Globus pallidus (tissue), 1 donor: ENCODE measurements at places on chromosomes 7 and 10.

DNA sequence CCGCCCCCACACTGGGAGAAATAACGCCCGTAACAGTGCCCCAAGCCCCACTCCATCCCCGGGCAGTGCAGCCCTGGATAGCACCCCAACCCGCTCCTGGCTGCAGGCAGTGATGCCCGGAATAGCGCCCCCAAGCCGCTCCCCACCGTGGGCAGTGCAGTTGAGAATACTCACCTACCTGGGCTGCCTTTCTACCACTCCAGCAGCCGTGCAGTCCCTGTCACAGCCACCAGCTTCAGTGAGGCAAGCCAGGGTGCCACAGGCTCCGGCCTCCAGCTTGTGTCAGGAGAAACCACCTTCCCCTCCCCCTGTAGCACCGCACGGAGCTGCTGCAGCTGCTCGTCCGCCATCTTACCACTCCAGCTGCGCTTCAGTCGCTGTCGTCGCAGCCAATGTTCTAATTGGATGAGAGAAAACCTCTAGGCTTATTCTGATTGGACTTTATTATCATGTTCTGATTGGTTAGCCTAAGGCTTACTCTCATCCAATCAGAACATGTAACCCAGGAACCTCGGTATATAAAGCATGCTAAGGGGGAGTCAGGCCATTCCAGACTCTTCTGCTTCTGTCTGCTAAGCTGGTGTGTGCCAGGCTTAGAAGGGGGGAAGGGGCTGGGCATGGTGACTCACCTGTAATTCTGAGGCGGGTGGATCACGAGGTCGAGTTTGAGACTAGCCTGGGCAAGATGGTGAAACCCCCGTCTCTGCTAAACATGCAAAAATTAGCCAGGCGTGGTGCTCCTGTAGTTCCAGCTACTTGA is 53.2 kb upstream of the ZNF33B start:
- DNase-seq: no peak

GRCh38 chr10:120768227-120768626 is 82.9 kb upstream of the WDR11 start:
- DNase-seq: no peak

GRCh38 chr7:12722136-12722535 is 34.7 kb downstream of the ARL4A start:
- DNase-seq: no peak

DNA sequence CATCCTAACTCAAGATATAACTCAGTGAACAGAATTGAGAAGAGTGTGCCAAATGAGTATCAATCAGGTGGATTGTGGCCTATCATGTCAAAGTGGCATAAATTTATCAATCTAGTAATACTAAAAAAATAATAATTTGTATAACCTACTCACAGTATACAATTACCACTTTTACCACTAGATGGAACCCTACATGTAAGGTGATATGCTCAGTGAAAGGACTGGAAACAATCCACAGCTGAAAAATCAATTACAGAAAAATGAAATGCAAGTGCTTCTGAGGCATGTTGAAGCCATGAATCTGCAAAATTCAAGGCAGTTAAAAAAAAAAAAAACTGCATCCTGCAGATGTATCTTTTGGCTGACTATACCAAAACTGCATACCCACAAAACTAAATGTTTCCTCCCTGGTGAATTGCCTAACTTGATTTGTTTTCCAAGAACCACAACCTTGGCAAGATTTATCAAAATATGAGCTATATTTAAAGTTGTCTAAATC is 13.9 kb downstream of the ARHGAP19 start:
- peak; percentile 60 for DNase-seq

- no peak for DNase-seq
Observed at GRCh38 chr10:17805921-17806577, 3.1 kb upstream of the MRC1 start.

GRCh38 chr7:42283553-42283952 is 46.5 kb upstream of the GLI3 start:
- no peak for DNase-seq

GRCh38 chr10:2011106-2011716 is 273.9 kb upstream of the ADARB2 start:
- no peak for DNase-seq

GRCh38 chr10:103510046-103510685 is 16.7 kb downstream of the NEURL1 start:
- no peak for DNase-seq

DNA sequence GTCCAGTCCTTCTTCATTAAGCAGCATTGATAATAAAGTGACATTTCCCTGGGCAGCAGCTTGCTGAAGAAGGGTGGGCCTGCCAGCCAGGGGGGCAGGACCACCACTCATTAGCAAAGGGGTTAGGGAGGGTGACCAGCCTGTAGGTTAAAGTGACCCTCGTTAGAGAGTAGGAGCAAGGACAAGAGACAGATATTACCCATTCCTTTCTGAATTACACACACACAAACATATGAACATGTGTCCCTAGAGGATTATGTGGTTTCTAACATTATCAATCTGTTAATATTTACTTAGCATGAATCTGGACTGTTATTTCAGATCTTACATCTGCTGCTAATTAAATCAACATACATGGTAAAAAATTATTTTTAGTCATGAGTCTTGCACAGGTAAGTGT is 88.9 kb downstream of the CTTNBP2 start:
- no peak for DNase-seq

DNA sequence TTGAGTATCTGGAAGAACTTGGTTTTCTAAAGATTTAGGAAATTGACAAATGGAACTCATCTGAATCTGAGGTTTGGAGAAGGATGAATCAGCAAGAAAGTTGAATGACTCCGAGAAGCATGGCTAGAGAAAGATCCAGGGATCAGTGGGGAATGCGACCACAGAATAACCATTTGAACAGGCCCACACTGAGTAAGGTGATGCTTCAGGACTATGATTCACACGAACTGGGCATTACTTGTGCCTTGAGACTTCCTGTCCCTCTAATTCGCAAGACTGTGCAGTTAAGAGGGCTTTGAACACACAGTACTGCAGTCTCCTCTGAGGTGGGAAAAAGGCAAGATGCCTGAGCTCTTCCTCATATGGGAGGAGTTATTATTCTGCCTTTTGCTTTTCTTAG is 395.5 kb upstream of the POM121L12 start:
- no peak for DNase-seq

- DNase-seq: no peak
Observed at GRCh38 chr7:106100863-106101629, 11.1 kb downstream of the SYPL1 start.

GRCh38 chr7:98474558-98474957 is 73.7 kb upstream of the BAIAP2L1 start:
- no peak for DNase-seq

- no peak for DNase-seq
Observed at GRCh38 chr7:7157177-7157886, 25.0 kb upstream of the C1GALT1 start.

GRCh38 chr7:39666562-39666961 is 43.2 kb downstream of the RALA start:
- DNase-seq: no peak

- DNase-seq: no peak
Observed at GRCh38 chr10:7317786-7318446, 92.9 kb downstream of the SFMBT2 start.

DNA sequence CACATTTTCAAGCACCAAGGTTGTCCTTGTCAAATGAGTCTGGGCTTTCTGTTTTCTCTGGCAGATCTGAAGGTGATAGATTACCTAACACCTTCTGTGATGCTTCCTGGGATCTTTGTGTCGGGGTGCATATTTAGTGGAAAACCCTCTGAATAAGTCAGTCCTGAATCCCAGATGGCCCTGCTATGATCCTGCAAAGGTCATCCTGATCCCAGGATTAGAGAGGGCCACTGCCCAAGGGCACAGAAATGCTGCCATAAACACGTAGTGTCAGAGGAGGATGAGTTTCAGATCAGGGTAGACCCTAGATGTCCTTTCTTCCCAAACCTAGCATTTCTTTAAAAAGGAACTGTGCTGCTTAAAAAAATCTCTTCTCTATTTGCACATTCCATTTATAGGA is 19.0 kb downstream of the AGR2 start:
- no peak for DNase-seq

DNA sequence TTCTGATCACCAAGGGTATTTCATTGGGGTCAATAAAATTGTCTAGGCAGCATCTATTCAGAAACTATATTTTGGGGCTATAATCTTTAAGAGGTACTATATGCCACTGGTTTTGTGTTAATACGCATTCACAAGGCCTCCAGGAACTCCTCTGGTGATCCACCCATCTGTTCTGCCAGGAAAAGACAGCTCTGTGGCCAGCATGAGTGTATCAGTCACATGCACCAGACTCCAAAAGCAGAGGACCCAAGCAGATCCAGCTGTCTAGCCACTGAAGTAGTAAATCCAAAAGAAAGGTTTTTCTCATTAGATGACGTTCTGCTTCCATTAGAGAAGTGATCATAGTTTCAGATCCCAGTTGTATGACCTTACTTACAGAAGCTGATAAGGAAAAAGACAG is 199.6 kb upstream of the CELF2 start:
- no peak for DNase-seq

DNA sequence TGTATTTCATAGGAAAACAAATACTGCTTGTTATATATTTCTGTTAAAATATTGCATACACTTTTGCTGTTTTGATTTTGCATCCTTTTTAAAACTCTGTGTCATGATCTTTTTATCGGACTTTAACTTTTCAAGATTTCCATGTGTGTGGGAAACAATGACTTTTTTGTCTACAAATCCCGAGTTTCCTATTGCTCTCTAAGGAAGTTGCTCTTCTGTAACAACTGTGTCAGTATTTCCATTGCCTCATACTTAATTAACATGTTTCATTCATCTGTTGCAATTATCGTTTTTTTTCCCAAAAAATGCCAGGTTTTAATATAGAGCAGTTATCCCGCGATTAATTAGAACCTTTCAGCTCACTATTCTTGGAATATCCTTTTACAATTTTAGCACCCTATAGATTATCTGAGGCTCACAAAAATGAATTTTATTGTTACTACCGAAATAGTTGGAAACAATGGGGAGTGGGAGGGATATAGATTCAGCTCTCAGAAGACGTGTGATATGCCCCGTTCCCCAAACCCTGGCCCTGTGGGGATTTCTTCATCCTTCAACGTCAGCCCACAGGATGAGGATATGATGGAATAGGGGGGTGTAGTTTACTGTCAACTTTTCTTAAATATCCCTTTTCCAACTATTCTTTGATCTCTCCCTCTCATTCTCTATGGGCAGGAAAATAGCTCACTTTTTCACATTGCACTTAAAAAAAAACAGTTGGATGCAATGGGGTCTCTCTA is 297.6 kb upstream of the IGFBP3 start:
- no peak for DNase-seq

- DNase-seq: no peak
Observed at GRCh38 chr10:17758200-17758599, 6.2 kb downstream of the TMEM236 start.

DNA sequence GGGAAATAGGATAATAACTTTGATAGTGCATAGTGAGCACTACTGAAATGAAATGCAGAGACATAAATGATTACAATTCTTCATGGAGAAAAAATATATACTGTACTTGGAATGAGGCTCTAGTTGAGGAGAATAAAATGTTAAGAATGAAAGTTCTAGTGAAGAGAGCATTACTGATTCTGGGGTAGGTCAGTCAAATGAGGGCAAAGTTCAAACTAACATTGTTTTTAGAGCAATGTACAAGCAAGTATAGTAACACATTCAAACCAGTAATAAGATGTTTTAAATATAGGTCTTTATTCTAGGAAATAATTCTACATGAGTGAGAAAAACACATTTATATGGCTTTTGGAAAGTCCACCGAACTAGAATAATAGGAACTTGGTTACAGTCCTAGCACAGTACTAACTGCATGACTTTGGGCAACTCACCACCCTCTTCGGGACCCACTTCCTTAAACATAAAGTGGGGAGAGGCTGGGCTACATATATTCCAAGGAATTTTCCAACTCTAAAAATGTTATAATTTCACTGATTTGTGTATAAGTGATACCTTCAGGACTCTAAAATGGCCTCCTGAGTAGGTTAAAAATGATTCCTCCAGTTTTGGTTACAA is 86.4 kb downstream of the CDK6 start:
- no peak for DNase-seq

DNA sequence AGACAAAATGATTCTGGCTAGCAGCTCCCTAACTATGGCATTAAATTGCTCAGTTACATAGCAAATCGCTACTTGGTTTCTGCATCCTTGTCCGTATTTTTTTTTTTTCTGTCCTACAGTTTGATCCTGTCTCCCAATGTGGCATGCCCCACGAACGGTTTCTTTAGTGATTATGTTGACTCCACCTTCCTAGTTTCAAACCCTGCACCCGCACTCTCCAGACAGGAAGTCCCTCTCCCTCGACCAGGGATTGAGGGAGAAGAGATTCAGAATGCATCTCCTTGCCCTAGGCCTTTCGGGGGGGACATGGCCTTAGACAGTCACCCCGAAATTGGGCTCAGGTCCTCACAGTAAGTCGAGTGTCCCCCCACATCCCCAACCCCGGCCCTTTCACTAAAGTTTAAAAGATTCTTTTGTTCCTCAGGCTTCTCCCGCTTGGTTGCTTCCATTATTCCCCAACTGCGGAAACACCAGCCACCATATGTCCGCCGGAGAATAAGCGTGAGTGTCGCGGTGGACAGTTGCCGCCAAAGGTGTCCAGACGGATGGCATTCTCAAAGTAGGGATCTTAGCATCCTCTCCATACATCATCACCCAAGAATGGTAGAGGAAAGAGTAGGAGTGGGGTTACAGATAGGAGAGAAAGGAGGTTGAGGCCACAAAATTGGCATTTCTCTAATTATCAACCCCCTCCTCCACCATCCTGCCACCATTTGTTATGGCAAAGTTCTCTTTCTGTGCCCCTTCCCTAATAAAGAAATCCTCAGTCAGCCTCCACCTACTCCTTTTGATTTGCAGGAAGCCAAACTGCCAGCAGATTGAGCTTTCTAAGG is 7.3 kb downstream of the EVX1 start:
- no peak for DNase-seq

- no peak for DNase-seq
Observed at GRCh38 chr7:109964780-109965179, 1126.1 kb upstream of the LRRN3 start.

GRCh38 chr7:90222390-90222789 is 10.8 kb downstream of the STEAP2 start:
- no peak for DNase-seq

GRCh38 chr7:22675917-22676343 is 51.1 kb upstream of the IL6 start:
- DNase-seq: no peak

DNA sequence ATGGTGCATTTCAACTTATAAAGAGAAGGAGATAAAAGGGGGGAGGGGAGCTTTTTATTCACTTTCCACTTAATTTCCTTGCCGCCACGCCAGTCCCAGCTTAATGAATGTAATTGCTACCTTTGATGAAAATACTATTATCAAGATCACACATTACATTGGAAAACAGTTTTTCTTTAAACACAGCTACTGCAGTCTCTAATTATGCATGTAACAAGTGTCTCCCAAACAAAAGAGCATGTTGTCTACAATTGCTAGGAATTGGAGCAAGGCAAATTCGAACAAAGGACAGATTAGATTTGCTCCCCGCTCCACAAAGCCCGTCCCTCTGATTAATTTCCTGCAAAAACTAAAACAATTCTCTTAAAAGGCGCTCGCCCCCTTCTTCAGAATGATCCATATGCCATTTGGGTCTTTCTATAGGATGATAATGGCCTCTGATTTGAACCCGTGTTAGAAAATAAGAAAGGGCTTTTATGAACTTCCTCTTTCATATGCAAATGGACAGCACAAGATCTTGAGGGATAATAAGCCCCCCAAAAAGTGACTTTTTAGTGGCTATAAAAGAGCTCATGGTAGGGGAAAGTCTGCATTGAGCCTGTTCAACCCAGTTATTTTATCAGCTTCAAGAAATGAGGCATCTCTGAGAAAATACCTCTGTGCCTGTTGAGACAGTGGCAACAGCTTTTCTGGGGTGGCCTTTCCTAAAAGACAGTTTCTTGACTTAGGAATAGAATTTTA is 60.6 kb downstream of the ACADSB start:
- DNase-seq: peak; percentile 65

GRCh38 chr7:37007268-37007667 is 283.0 kb upstream of the AOAH start:
- peak; percentile 42 for DNase-seq
